Stromal cell of bone marrow (primary cell): ENCODE measurements at places on chromosomes 7 and 10.

GRCh38 chr7:101108330-101108857 is 18.5 kb upstream of the SERPINE1 start:
- DNase-seq = no peak

DNA sequence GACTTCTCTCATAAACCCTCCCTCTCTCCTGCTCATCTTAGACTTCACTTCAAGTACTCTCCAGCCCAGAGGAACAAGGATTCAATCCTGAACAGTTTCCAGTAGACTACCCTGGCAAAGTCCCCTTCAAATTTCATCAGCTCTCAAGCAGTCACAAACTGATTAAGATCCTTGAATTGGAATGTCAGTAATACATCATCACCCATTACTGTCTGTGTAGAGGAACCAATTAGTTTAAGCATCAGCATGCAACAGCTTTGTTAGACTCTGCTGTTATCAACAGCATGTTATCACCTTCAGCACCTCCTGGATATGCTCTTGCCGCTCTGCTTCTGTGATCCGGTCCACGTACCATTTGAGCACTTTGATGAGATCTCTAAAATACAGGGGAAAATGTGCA is 307.0 kb upstream of the IMMP2L start:
- DNase-seq = no peak

- DNase-seq = no peak
Measured at GRCh38 chr7:87140271-87140748, 11.9 kb upstream of the DMTF1 start.

GRCh38 chr10:29658984-29659965 is 24.5 kb upstream of the SVIL start:
- peak; percentile 98 for DNase-seq

GRCh38 chr10:52993109-52993508 is 220.5 kb upstream of the MBL2 start:
- DNase-seq = no peak

DNA sequence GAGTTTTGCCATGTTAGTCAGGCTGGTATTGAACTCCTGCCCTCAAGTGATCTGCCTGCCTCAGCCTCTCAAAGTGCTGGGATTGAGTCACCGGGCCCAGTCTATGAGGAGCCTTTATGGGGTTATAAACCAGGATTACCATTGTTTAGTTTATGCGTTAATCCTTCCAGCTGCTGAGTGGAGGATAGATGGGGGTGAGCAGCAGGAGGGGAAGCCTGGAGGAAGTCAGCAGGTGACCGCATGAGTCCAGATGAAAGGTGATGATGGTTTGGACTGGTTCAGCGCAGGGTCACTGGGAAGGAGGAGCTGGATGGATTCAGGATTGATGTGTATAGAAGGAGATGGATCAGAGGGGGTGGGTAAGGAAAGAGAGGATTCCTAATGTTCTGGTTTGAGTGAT is 197.1 kb downstream of the ADAM12 start:
- peak; percentile 41 for DNase-seq

- no peak for DNase-seq
Measured at GRCh38 chr10:100647928-100648327, 97.5 kb upstream of the PAX2 start.

DNA sequence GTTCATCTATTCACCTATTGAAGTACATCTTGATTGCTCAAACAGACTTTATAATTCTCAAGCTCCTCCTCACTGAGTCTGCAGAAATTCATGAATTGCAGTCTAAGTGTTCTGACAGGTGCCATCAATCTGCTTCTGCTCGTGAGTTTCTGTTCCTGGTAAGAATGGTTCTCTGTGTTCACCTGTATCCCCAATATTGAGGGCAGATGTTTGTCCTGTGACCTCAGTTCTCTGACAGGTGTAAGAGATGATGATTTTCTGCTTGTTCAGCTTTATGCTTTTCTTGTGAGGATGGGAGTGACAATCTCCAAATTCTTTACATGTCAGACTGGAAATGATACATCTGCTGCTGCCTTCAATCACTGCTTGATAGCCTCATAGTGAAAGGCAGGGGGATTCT is 736.9 kb upstream of the COBL start:
- no peak for DNase-seq

GRCh38 chr10:70672165-70673042 is at the start of gene ADAMTS14:
TSS of gene ADAMTS14 (plus strand) at chr10:70672506. CDS start at chr10:70672803, 297 bp downstream.
- no peak for DNase-seq

- no peak for DNase-seq
Measured at GRCh38 chr7:99465421-99465768, 572 bp downstream of the ATP5MF start.
